ENCODE measurements at places on chromosomes 13 and 19.

- no peak for DNase-seq
These were observed at the start of gene TMEM190 for GRCh38 chr19:55376241-55376933. Gene TMEM190 (plus strand): TSS chr19:55376826. CDS start chr19:55376854, 28 bp downstream.

GRCh38 chr13:36163809-36164308 is 32.7 kb upstream of the DCLK1 start:
- DNase-seq = no peak

GRCh38 chr13:80591976-80592740 is 251.2 kb upstream of the SPRY2 start:
- no peak for DNase-seq

DNA sequence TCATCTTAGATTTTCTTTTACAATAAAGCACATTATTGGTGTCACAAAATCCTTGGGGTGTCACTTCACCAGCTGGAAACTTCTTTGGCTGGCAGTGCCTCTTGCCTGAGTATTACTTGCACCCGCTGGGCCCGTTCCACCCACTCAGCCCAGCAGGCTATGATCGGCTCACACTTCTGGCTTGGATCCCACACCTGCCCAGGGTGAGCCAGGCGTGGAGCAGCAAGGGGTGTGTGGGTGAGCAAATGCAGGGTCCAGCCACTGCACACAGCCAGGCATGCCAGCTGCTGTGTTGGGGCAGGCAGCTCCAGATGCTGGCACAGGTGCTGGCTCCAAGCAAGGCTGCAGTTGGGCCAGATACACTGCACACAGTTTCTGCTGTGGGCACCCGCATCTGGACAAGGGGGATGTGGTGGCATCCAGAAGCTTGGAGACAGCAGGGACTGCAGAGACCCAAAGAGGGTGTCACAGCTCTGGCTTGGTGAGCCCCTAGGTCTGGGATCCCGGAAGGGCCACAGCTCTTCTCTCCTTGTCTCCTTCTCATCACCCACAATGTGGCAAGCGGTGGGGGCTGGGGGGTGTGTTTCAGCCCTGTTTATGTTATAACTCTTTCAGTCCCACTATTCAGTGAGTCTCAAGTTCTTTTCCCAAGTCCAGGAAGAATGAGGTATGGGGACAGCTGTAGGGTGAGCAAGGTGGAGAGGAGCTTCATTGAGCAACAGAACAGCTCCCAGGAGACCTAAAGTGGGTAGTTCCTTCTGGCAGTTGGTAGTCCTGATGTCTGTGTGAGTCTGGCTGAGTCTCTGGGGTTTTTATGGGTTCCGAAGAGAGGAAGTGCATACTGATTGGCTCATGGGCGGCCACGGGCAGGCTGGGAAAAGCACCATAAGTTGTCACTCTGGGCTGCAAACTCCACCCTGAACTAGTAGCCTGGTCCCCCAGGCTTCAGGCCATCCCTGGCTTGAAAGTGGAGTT is 25.3 kb upstream of the TBC1D4 start:
- DNase-seq = no peak

DNA sequence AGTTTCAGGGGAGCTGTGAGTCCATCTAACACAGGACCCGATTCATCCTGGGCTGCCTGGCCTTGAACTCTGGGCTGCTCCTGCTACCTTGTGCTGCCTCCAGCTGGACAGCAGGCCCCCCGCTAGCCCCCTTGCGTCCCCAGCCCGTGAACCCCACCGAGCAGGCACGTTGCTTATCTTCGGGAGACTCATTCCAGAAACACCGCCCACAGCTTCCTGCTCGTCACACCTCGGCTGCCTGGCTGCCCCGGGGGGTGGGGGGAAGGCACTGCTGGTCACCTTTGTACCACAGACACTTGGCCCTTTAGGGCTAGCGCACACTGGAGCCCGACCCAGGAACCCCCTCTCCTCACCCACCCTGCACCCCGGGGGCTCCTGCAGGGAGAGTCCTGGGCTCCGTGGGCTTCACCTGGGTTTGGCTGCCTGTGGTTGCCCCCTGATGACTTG is 48.1 kb downstream of the CRTC1 start:
- DNase-seq = no peak

- peak; percentile 57 for DNase-seq
These were observed 1.5 kb downstream of the RGCC start for GRCh38 chr13:41458761-41459431.

DNA sequence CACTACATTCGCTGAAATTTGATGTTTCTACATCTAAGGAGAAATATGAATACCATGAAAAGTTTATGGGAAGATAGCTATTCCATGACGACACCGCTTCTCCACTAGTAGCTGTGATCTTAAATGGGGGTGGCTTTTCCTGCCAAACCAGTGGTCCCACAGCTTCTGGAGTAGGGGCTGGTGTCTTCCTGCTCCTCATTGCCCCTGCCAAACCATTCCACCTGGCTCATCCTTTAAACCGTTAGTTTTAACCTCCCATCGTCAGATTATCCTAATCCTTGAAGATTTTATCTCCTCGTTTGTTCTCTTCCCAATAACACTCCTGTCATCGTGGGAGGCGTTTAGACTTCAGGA is 568 bp upstream of the ZNF230 start:
- DNase-seq = no peak

DNA sequence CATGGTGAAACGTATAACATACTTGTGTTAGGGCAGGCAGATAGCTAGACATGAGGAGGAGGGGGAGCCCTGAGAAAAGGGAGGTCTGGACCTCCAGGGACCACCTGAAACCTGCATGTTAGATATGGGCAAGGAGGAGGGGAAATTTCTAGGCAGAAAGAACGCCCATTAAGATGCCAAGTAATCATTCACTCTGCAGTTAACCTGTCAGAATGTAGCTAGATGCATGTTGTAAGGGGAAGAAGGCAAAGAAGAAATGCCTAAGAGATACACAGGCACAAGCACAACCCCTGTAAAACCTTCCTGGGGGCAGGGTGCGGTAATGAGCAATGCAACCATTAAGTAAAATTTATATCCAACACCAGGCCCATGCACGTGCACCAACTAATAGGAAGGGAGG is 1055.3 kb upstream of the SPRY2 start:
- no peak for DNase-seq

- no peak for DNase-seq
These were observed 2.2 kb downstream of the TJP3 start for GRCh38 chr19:3710265-3710812.

- no peak for DNase-seq
These were observed 153.4 kb downstream of the SOX1 start for GRCh38 chr13:112220296-112220875.

DNA sequence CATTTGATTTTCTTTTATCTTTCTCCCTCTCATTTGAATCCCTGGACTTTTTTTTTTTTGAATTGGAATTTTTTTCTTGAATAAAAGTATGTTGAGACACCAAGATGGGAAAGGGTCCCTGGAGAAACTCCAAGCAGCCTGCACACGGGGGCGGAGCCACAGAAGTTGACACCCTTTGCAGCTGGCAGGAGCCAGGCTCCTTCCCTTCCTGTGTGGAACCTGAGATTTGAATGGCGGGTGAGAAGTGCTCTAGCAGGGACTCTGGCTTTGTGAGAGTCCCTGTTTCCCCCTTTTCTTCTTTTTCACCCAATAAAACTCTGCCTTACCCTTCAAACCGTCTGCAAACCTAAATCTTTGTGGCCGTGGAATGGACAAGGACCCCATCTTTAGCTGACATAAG is 1381.0 kb upstream of the MIR17HG start:
- no peak for DNase-seq

GRCh38 chr19:22945560-22945959 is 57.4 kb downstream of the ZNF728 start:
- no peak for DNase-seq

DNA sequence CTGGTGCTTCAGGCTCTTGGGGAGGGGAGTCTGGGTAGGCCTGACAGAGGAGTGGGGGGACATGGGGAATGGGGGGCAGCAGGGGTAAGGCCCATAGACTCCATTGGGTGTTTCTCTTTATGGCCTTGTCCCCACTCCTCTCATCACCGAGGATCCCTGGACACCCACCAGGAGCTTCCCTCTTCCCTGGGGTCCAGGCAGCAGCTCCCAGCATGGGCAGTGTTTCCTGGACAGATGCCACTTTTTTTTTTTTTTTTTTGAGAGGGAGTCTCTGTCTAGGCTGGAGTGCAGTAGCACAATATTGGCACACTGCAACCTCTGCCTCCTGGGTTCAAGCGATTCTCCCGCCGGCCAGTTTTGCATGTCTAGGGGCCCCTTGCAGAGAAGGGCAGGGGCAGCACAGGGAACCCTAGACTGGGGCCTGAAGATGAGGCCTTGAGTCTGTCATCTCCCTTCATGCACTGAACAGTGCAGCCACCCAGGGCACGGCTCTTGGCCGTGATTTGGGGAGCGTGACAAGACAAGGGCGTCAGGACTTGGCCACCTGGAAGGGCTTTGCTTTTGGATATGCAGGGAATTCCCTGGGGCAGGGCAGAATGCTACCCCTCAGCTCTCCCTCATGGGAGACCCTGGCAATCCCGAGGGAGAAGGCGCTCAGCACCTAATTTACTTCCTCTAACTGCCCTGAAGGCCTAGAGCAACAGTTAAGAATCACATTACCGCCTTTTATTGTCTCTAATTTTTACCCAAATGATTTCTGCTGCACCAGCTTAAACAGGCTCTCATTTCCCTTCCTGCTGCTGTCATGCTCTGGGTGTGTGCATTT is 213.9 kb upstream of the ZNF536 start:
- DNase-seq = no peak

DNA sequence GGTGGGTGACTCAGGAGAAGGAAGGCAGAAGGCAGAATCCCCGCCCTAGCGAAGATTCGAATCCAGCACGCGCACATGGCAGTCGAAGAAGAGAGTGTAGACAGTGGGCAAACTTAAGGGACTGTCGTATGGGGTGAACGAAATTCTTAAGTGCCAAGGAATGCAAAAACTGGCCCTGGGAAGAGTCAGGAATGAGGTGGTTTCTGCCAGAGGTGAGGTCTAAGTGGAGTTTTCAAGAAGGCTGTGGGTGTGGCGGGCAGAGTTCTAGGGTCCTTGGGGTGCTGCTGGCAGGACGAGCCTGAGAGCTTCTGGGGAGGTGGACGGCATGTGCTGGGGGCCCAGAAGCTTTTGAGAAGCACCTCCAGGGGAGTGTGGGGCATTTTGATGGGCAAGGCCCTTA is 63.9 kb upstream of the RNF113B start:
- DNase-seq = no peak

GRCh38 chr13:98508280-98508679 is 68.6 kb downstream of the STK24 start:
- no peak for DNase-seq

DNA sequence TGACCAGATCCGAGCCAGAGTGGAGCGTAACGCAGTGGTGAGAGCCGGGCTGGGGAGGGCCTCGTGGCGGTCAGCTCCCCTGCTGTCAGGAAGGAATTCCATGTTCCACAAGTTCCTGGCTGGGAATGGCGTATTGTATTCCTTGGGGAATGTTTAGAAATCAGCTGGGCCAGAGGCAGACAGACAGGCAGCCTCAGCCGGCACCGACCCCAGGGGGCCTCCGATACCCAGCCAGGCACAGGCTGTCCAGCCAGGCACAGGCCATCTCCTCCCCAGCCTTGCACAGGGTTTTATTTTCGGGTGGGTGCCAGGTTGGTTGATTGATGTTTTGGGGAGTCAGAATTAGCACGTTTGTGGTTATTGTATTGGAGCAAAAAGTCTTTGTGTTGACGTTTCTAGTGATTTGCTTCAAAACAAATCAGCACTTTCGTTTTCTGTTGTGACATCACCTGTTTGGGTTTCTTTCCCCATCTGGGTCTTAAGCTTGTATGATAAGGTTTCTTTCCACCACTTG is 126.6 kb upstream of the MCF2L start:
- no peak for DNase-seq

GRCh38 chr19:1648920-1649541 is 3.4 kb downstream of the TCF3 start:
- DNase-seq = no peak

- DNase-seq = no peak
These were observed 115.2 kb downstream of the RAP2A start for GRCh38 chr13:97549201-97549600.

DNA sequence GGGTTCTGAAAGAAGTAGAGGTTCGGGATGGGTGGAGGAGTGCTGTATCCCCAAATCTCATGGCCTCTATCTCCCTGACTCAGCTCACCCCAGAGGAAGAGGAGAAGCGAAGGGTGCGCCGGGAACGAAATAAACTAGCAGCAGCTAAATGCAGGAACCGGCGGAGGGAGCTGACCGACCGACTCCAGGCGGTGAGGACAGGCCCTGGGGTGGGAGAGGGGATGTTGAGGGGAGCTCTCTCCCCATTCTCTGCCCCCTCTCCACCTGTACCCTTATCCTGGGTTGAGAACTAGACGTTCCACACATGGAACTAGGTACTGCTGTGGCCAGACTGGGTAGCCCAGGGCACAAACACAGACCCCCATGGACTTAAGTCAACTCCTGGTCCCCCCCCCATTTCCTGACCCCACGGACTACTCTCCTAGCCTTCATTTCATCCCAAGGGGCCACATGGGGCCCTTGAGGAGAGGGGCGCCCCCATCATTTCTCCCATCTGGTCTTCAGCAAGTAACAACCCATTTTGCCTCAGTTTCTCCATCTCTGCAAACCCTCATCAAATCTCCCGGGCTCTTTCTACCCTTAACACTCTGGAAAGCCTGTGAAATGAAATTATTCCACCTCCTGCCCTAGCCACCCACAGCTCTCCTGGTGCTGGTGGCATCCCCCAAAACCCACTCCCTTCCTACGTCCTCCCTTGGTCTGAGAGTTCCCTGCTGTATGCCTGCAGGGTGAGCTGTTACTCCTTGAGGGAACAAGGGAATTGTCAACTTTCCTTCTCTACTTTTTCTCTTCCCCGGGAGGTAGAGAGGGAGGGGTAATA is 3.5 kb downstream of the FOSB start:
- DNase-seq = no peak

- no peak for DNase-seq
These were observed 5.8 kb downstream of the RAB20 start for GRCh38 chr13:110555601-110556223.

- DNase-seq = no peak
These were observed 1.6 kb downstream of the PKN1 start for GRCh38 chr19:14434543-14435319.

- no peak for DNase-seq
These were observed 121.6 kb downstream of the COG6 start for GRCh38 chr13:39777021-39777420.

DNA sequence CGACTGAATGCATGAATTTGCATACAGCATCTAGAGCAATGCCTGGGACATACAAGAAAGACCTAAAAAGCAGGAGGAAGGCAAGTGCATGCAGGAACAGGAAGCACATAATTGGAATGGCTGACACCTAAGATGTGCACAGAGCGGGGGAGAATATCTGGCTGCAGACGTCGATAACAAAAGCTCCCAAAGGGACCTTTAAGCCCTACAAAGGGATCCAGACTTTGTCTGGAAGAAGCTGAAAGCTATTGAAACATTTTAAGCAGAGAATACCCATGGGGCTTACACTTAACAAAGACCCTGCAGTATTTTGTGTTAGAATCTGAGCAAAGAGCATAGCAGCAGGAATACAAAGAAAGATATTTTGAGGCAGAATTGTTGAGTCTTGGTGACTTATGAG is 107.4 kb upstream of the CLDN10 start:
- no peak for DNase-seq
